Fibroblast of skin of right quadriceps (primary cell): ENCODE measurements at places on chromosomes 12 and 14.
A peak's percentile ranks its signal among the peaks of the same experiment; 100 is the strongest.

GRCh38 chr14:97275276-97275675 lies 478.1 kb downstream of the VRK1 start:
- DNase-seq = no peak

- DNase-seq = no peak
Observed at GRCh38 chr14:65159281-65160062, 57.2 kb upstream of the MAX start.

DNA sequence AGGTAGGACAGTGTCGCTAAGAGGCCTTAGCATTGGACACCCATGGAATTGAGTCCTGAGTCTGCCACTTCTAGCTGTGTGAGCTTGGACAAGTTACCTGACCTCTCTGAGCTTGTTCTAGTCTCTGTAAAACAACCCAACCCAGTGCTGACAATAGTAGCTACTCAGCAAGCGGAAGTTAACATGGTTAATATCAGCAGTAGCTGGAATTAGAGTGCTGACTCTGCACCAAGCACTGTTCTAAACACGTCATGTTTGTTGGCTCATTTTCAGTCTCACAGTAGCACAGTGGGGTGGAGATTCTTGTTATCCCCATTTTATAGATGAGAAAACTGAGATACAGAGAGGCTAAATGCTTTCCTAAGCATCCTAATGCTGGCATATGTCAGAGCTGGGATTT lies 47.5 kb upstream of the RIN3 start:
- DNase-seq = no peak

DNA sequence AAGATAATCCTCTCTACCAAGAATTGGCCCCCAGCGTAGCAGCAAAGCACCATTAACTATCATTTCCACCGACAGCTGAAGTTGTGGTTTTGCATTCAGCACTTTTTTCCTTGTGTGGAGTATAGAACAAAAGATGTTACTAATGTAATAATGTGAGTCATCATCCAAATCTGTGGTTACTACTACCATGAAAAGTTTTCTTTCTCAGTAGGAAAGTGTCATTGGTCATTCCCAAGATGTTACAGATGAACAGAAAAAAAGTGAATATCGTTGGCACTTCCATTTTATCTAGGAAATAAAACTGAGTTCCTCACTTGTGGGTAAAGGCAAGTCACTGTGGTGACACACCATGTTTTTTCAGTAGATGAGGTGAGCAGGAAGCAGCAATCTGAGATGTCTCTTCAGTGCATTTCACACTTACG lies 30.3 kb upstream of the IFNG start:
- DNase-seq = peak; percentile 68

- no peak for DNase-seq
Observed at GRCh38 chr12:21884936-21885335, 56.3 kb downstream of the ABCC9 start.

- no peak for DNase-seq
Observed at GRCh38 chr12:2247596-2247995, 194.8 kb downstream of the CACNA1C start.
